Glutamatergic neuron (in vitro differentiated cells): ENCODE measurements at places on chromosomes 12 and 14.

GRCh38 chr14:74155287-74155686, 70.5 kb downstream of the LIN52 start:
- DNase-seq: no peak

DNA sequence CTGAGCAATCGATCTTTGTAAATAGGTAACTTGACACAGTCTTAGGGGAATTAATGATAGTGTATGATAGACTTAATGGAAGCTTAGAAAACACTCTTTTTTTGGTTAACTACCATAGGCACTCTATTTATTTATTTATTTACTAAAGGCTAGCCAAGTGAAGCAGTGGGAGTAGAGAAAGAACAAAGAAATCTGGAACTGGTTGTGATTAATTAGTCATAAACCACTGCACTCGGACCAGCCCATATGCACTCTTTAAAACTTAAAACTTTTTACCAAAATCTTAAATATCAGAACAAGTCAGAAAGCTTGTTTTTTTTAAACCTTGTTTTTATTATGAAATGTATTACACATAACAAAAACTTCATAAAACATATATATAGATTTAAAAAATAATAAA, 49.5 kb upstream of the SRP54 start:
- no peak for DNase-seq

DNA sequence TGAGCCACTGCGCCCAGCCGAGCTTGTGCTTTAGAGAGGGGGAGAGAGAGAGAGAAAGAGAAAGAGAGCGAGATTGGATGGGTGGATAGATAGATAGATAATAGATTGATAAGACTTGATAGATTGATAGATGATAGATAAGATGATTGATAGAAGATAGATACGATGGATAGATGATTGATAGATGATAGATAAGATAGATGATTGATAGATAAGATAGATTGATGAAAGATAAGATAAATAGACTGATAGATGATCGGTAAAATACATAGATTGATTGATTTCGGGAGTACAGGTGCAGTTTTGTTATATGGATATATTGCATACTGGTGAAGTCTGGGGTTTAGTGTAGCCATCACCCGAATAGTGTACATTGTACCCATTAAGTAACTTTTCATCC, 65.9 kb downstream of the SPRING1 start:
- no peak for DNase-seq

DNA sequence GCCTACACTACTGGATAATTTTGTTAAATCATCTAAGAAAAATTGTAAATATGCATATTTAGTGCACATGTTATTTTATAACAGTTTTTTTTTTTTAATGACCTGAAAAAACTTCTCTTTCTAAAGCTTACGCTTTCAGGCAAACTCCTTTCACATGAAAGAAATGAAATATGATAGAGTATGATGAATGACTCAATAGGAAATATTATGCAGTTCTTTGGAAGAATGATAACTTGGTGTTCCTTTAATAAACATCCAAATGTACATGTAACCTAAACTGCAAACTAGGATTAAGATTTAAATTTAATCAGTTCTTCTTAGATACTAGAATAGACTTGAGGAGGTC, 136.6 kb downstream of the FGD4 start:
- no peak for DNase-seq

DNA sequence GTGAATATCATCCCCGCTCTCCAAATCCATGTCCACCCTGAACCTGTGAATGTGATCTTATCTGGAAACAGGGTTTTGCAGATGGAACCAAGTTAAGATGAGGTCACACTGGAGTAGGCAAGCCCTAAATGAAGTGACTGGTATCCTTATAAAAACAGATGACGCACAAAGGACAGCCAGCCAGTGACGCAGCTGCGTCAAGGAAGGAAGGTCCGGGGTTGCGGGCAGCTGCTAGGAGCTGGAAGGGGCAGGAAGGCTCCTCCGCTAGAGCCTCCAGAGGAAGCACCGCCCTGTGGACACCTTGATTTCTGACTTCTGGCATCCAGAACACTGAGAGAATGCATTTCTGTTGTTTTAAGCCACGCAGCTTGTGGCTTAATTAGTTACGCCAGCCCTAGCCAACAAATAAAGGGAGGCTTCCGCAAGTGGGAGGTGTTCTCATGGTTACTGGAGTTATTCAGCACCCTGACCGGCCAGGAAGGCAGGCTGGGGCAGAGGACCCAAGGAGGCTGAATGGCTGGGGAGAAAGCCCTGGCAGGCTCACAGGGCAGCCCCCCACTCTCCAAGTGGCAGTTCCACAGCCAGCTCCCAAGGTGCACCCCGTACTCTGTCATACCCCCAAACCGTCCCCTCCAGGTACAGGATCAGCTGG, 127.6 kb upstream of the NCOR2 start:
- no peak for DNase-seq

DNA sequence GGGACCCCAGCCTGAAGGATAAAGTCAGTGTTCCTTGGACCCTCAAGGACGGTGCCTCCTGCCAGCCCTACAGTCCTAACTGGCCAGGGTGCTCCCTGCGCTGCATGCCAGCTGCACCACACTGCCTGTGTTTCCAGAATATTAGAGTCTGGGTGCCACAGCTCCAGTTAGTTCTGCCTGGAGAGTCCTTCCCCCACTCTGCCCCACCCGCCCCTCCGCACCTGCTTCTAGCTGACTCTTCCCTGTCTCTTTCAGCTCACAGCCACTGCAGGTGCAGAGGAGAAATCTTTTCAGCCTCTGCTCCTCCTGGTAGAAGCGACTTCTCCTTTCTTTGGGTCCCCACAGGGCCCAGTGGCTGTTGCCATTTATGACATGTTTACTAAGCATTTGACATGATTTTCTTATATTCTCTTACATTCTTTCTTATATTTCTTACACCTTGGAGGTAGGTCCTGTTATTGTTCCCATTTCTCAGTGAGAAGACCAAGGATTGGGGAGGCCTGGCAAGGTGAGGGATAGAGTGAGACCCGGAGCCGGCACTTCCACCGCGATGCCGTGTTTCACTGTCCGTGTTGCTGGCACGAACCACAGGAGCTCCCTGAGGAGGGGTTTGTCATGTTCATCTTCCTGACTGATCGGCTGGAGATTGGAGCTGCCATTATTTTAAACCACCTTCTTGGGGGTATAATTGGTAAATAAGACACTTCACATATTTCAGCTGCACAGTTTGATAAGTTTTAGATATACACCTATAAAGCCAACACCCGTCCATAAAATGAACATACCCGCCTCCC, 29.4 kb downstream of the SYNE3 start:
- DNase-seq: no peak

GRCh38 chr14:22378181-22378580, 210.8 kb downstream of the DAD1 start:
- no peak for DNase-seq

DNA sequence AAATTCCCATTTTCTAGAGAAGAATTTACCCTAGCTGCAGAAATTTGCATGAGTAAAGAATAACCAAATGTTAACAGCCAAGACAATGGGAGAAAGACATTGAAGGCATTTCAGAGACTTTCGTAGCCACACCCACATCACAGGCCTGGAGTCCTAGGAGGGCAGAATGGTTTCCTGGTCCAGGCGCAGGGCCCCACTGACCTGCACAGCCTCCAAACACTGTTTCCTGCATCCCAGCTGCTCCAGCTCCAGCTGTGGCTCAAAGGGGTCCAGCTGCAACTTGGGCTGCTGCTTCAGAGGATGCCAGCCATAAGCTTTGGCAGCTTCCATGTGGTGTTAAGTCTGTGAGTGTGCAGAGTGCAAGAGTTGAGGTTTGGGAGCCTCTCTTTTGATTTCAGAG, 6.5 kb upstream of the PRR4 start:
- no peak for DNase-seq

DNA sequence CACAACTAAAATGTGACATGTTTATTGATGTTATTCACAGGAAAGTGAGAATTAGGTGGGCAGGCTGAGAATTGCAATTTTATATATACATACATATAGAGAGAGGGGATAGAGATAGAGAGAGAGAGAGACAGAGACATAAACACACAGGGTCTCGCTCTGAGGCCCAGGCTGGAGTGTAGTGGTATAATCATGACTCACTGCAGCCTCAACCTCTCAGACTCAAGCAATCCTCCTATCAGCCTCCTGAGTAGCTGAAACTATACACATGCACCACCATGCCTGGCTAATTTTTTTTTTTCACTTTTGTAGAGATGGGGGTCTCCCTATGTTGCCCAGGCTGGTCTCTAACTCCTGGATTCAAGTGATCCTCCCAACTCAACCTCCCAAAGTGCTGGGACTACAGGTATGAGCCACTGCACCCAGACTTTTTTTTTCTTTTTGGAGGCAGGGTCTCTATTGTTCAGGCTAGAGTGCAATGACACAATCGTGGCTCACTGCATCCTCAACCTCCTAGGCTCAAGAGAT, 49.1 kb downstream of the R3HDM2 start:
- no peak for DNase-seq

DNA sequence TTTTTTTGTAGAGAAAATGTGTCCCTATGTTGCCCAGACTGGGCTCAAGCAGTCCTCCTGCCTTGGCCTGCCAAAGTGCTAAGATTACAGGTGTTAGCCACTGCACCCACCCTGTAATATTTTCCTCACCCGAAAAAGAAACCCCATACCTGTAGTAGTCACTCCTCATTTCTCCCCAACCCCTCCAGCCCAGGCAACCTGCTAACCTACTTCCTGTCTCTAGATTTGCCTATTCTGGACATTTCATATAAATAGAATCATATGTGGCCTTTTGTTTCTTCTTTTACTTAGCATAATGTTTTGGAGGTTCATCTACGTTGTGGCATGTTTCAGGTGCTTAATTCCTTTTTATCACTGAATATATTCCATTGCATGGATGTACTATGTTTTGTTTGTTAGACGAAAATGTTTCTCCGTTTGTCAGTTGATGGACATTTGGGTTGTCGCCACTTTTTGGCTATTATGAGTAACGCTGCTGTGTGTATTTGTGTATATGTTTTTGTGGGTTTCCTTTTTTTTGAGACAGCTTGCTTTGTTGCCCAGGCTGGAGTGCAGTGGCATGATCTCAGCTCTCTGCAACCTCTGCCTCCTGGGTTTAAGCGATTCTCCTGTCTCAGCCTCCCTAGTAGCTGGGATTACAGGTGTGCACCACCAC, 6.2 kb downstream of the ANKRD13A start:
- DNase-seq: no peak

DNA sequence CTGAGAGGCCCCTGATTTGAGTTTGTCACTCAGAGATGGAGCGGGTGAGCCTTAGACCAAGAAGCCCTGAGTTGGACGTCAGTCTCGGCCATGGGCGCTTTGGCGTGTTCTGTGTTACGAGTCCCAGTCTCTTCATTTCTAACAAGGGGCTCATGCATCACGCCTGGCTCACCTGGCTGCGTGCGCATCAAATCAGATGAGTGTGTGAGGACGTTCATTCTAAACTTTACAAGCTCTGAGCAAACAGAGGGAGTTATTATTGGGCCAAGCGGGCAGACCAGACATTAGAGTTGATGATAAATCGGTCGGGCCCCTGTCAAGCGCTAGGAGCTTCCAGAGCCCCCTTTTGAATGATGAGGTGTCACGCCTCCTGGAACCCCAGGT, 117.2 kb downstream of the CALM1 start:
- DNase-seq: no peak

GRCh38 chr12:11960646-11961045, 110.1 kb upstream of the BCL2L14 start:
- no peak for DNase-seq

GRCh38 chr14:100587086-100587762, at the start of gene BEGAIN:
Gene BEGAIN (minus strand): TSS chr14:100587417. CDS start chr14:100587290, 127 bp downstream.
- DNase-seq: peak; percentile 46

GRCh38 chr12:112537710-112538396, 119.1 kb downstream of the PTPN11 start:
- DNase-seq: no peak

DNA sequence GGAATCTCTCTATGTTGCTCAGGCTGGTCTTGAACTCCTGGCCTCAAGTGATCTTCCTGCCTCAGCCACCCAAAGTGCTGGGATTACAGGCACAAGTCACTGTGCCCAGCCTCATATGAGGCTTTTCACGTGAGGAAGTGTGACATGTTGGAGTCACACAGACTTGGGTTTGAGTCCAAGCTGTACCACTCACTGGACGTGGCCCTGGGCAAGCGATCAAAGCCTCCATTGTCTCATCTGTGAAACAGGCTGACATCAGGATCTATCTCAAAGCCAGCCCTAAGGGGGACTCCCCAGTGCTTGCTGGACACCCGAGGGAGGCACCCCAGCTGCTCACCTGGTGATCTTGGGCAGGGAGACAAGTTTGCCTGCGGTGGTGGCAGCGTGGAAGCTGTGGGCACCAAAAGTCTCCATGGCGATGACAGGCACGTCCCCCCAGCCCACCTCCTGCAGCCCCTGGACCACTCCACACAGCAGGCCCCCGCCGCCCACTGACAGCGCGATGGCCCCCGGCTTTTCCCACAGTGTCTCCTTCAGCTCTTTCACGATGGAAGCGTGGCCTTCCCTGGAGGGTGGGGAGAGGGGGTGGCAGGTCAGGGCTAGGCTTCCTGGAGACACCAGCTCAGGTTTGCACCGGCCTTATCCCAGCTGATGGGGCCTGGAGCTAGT, 6.7 kb downstream of the SDS start:
- no peak for DNase-seq

DNA sequence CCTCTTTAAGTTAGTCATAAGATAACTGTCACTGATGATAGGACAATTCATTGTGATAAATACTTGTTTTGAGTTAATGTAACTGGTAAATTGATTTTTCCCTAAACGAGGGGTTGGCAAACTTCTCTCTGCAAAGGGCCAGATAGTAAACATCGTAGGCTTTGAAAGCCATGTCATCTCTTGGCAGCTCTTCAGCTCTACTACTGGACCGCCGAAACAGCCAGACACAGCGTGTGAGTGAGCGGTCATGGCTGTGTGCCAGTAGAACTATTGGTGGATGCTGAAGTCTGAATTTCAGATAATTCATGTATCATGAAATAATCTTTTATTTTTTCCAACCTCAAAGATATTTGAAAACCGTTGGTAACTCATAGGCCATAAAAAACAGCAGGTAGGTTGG, 9.9 kb downstream of the PIWIL1 start:
- no peak for DNase-seq

DNA sequence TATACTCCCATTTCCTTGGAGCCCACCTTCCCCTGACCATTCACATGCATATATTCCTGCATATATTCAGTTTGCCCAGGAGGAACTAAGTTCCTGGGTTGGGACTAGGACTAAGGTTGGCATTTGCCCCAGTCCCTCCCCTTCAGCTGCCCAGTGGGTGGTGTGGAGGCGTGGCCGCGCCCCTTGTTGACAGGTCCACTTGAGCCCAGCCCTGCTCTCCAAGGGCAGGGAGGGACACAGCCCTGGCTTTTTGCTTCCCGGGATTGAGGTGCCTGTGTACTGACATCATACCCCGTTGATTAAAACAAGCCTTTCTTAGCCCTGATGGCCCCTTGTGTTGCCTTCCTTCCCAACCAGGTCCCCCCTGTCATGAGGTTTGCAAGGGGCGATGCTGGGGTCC, 7.3 kb downstream of the ERBB3 start:
- no peak for DNase-seq

DNA sequence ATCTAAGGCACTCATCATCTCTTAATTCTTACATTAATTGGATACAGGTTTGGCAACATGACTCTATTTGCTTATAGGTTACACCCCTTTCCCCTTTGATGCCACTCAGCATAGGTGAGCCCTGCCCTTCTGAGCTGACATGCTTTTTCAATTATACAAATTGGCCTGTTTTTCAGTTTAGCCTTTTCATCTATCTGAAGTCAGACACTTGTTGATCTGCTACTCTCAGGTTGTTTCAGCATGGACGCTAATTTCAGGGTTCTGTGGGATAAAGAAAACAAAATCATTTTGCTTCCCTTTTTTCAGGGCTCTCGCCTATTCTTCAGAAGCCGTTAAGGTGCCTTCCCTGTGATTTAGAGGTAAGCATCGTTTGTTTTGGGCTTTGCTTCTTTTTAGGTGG, 55.3 kb downstream of the DACT1 start:
- DNase-seq: no peak

GRCh38 chr12:52220477-52220876, 12.6 kb upstream of the KRT7 start:
- no peak for DNase-seq
